ENCODE measurements at places on chromosomes 16 and 17.

- no peak for DNase-seq
Observed at GRCh38 chr16:1993731-1994131, 4.0 kb downstream of the SYNGR3 start.

DNA sequence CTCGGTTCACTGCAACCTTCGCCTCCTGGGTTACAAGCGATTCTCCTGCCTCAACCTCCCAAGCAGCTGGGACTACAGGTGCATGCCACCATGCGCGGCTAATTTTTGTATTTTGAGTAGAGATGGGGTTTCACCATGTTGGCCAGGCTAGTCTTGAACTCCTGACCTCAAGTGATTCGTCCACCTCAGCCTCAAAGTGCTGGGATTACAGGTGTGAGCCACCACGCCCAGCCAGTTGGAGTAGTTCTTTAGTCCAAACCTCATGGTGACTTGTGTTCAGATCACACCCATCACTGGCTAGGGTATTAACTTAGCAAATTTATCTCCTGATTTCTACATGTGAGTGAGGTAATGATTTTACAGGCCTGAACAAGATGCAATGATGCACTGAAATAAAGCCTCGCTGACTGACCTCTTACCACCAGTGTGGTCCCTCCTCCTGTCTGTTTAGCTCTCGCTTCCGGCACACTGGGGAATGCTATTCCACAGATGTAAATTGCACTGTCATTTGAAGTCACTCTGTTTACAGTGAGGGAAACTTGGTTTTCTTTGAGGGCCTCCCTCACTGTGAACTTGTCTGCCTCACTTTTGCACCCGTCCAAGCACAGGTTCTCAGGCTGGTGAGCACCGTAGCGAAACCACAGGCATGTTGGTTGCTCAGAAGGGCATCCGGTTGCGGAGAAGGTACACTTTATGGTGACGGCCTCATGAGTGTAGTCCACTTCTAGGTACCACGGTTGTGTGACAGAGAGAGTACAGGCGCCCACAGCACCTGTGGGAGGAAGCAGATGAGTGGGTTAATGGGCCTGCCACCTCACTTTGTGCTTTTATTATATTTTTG, 5.5 kb downstream of the IGSF6 start:
- no peak for DNase-seq

DNA sequence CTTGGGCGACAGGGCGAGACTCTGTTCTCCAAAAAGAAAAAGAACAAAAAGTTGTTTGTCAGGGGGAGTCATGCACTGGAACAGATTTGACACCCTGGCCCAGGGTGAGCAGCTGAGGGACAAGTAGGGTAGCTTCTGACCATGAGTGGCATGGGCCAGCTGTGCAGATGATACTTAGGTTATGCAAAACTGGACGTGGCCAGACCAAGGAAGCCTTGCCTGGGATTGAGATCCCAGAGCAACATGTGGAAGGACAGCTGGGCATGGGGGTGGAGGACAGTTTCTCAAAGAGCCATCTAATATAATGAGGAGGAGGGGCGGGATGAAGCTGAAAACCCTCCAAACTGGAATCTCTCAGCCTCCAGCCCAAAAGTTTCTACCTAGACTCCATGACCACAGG, 19.6 kb upstream of the SLC35B1 start:
- DNase-seq = no peak

DNA sequence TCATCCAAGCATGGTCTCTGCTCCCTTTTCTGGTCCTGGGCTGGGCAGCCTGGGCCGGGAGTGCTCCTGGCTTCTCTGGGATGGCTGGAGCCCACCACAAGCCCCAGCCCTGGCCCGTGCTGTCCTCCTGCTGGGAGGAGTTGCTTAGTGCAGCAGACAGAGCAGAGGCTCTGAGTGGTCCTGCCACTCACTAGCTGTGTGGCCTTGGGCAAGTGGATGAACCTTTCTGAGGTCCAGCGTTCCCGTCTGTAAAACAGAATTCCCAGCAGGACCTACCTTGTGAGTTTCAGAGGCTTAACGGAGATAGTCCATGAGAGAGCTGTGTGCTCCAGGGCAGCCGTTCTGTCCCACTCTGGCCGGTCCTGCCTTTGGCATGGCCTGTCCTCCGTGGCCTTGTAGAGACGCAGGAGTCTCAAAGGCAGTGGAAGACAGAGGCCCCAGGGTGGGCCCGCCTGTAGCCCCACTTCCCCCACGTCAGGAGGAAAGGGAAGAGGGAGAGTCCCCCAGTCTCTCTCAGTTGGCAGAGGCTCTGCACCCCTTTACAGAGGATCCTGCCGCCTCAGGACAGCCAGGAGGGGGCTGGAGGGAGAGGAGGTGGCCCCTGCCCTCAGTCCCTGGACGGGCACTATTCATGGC, 7.8 kb downstream of the MYO15B start:
- no peak for DNase-seq

GRCh38 chr17:82663381-82664275, 15.4 kb upstream of the WDR45B start:
- DNase-seq = no peak

DNA sequence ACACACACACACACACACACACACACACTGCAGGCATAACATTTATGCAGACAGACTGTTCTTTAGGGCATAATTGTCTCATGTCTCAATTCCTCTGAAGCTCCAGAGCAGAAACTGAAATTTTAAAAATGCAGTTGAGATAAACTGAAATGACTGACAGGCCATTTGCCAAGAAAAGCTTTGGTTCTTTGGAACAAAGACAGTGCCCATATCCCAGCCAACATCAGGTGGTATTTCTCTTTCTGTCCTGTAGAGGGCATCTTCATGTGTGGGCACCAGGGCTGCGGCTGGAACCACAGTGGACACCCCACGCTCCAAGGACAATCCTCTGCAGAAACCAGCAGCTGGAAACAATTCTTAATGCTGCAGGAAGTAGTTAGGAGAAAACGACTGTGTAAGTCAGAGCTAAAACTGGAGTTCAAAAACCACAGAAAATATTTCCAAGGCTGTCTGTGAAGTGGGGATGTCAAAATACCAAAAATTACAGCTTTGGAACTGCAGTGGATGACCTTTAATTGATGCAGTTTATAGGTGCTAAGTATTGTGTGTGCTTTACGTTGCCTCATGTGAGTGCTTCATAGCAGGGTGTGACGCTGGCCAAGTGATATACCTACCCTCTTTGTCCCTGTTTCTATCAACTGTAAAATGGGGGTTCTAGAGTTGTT, 10.6 kb upstream of the MEFV start:
- DNase-seq = peak; percentile 5

GRCh38 chr16:82583422-82583821, 43.3 kb upstream of the CDH13 start:
- no peak for DNase-seq

- DNase-seq = no peak
Observed at GRCh38 chr16:7550096-7550495, 217.5 kb downstream of the RBFOX1 start.

GRCh38 chr17:56707312-56708219, 114.1 kb downstream of the NOG start:
- no peak for DNase-seq

DNA sequence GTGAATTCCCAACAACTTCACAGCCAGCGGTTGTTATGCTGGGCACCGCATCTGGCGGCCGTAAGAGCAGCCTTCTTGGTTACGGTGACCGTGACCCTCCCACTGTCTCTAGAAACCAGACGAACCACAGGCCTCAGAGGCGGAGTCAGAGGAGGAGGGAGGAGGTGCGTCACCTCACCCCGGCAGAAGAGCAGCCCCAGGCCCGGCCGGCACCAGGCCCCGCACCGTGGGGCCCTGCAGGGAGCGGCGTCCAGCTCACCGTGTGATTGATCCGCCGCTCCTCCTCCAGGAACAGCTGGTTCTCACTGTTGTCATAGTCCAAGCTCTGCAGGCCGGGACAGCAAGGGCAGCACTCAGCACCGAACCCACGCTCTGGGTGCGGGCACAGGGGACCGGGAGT, 13.7 kb downstream of the CLCN7 start:
- DNase-seq = no peak

- DNase-seq = no peak
Observed at GRCh38 chr17:61294777-61295176, 104.9 kb upstream of the TBX2 start.

DNA sequence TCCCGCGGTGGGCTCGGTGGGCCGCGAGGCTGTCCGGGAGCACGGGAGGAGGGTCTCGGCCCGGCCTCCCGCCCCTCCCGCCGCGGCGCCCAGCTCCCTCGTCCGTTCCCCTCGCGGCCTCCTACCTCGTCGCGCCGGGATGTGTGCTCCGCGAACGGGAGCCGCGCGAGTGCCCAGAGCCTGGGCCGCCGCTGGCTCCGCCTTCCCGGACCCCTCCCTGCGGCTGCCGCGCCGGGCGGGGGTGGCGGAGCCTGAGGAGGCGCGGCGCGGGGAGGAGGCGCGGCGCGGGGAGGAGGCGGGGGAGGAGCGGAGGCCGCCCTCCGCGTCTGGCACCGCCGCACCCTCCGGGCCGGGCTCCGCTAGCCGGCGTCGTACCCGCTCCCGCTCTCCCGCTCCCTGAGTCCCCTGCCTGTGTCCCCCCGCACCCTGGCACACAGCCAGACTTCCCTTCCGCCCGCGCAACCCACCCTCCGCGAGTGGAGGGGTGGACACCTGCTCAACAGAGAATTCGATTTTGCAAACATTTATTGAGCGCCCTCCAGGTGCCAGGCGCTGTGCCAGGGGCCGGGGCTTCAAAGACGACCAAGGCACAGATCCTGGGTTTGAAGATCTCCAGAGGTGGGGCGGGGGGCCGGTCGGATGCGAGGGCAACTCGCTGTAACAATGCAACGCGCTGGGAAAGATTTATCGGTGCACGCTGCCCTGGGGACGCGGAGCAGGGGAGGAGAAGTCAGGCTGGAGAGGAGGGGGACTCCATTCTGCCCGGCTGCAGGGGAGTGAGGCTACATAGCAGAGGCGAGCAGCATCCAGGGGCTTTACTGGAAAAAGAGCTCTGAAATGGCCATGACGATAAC, at the start of gene MPP3:
Gene MPP3, minus strand, starts transcription at position 171 of the 854 bp plus-strand sequence. CDS start 1,240 bp downstream, outside the sequence.
- DNase-seq = peak; percentile 63

GRCh38 chr17:18039535-18040260, 490 bp downstream of the GID4 start:
- DNase-seq = peak; percentile 32

GRCh38 chr16:4888428-4889135, 41.3 kb downstream of the UBN1 start:
- DNase-seq = no peak

GRCh38 chr17:31570951-31571892, 179.7 kb downstream of the RAB11FIP4 start:
- DNase-seq = no peak

DNA sequence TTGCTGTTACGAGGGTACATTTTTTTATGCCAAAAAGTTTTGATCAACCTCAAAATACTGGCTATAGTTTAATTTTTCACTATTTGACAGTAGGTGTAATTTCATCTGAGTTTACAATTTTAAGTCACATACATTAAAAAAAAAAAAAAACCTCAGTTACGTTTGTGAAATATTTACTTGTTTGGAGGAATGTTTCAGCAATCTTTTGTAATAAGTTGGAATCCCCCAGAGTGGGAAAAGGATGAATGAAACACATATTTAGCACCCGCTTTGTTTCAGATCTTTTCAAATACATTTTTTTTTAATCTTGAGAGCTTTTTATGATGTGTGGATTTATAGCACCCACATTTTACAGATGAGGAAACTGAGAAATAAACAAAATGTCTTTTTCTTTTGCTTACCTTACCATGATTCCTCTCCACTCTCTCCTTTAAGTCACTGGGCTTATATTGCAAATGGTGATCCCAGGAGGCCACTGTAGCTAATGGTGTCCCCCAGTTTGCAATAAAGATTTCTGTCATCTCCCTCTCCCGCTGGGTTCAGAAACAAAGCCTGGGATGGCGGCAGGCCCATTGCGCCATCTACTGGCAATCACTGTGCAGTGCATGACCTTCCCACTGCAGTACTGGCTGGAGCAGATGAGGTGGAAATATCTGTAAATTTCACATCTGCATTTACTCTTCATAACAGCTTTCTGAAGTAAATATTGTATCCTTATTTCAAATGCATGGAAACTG, 27.7 kb downstream of the TBC1D3B start:
- DNase-seq = peak; percentile 55

DNA sequence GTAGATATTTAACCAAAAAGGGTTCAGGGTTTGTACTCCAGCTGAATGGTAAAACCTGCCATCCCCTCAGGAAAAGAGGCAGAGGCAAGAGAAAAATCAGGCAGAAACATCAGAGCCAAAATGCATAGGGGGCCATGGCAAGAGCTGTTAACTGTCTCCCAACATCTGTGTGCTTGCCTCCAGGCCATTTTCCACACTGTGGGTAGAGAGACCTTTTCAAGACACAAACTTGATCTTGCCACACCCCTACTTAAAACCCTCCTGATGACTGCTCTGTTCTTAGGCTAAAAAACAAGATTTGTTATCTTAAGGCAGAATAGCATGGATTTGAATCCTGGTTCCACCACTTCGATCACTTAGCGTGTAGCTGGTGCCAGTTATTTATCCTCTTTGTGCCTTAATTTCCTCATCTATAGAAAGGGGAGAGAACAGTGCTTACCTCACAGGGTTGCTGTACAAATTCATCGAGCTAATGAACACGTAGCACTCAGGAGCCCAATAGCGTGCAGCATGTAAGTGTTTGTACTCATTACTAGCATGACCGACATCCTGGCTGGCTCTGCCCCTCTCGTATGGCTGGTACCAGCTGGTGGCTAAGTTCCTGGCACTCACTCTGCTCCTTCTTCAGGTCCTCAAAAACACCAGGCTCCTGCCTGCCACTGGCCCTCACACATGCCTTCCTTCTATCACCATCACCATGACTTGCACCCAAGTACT, 25.8 kb downstream of the STAT3 start:
- no peak for DNase-seq

GRCh38 chr16:86534779-86535615, 20.0 kb downstream of the MTHFSD start:
- no peak for DNase-seq

- DNase-seq = peak; percentile 76
Observed at GRCh38 chr17:55513885-55514590, 2.8 kb upstream of the SMIM36 start.

DNA sequence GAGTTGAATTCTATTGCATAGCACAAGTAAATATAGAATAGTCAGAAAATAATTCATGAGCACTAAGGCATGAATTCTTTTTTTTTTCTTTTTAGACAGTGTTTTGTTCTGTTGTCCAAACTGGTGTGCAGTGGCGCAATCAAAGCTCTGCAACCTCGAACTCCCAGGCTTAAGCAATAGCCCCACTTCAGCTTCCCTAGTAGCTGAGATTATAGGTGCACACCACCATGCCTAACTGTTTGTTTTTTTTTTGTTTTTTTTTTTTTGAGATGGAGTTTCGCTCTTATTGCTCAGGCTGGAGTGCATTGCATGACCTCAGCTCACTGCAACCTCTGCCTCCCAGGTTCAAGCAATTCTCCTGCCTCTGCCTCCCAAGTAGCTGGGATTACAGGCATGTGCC, 16.6 kb downstream of the TUBD1 start:
- DNase-seq = no peak

- peak; percentile 74 for DNase-seq
Observed at GRCh38 chr17:47323382-47324223, at the start of gene EFCAB13. EFCAB13 (plus strand) TSS chr17:47323955; CDS start chr17:47328354, 4,399 bp downstream.

GRCh38 chr17:10756185-10756584, 26.4 kb upstream of the TMEM220 start:
- no peak for DNase-seq

Measured in NCI-H2171 treated with DMSO at 0.1 percent for 48 hours (cell line).